ENCODE measurements at places on chromosomes 3 and 15.

DNA sequence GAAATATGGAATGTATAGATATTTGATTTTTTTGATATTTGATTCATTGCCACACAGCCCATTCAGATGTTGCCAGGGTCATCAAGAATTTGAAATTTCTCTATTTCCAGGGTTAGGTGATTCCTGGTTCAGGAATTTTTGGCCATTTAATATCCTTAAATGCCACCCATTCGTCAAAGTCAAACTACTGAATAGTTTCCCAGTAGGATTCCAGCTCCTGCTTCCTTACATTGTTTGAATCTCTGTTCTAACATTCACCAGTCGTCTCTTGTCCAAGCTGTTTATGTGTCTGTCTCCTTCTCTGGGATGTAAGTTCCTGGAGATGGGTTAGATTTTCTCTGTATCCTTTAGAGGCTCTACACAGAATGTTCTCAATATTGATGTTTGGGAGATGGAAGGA lies 124.9 kb upstream of the TLE3 start:
- peak; percentile 8 for DNase-seq
- no peaks in the 10 kb centered on the region for H3K36me3 ChIP-seq
- no peak overlapping the region for H3K27ac ChIP-seq
- no peaks in the 10 kb centered on the region for H3K27me3 ChIP-seq

GRCh38 chr3:156974931-156975330 lies 148.8 kb downstream of the LEKR1 start:
- H3K4me1 ChIP-seq = no peaks in the 10 kb centered on the region
- H3K27ac ChIP-seq = no peak overlapping the region
- no peaks in the 10 kb centered on the region for H3K36me3 ChIP-seq
- H3K4me3 ChIP-seq = no peak overlapping the region

GRCh38 chr15:91885714-91886270 lies 32.3 kb downstream of the SLCO3A1 start:
- no peak for DNase-seq
- no peaks in the 10 kb centered on the region for H3K36me3 ChIP-seq
- H3K4me1 ChIP-seq = no peaks in the 10 kb centered on the region
- no peak overlapping the region for H3K4me3 ChIP-seq
- H3K27ac ChIP-seq = no peak overlapping the region

DNA sequence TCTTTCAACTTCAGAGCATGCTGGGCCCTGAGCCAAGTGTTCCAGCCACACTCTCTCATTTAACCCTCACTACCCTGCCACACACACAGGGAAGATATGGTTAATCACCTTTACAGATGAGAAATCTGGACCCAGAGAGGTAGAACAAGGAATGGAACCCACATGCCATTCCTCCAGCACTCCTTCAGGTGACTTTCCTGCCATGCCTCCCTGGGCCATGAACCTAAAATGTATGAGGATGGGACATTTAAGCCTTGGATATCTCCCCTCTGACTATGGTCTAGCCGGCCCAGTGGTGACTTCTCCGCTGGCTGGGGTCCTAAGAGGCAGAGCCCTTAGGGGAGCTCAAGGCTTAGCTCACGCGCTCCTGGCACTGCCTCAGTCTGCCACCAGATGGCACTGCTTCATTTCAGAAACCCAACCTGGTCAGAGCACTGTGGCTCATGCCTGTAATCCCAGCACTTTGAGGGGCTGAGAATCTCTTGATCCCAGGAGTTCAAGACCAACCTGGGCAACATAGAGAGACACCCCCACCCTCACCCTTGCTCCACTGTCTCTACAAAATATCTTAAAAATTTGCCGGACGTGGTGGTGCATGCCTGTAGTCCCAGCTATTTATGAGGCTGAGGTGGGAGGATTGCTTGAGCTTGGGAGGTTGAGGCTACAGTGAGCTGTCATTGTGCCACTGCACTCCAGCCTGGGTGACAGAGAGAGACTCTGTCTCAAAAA lies 2.2 kb upstream of the DCAF1 start:
- peak; percentile 77 for DNase-seq
- H3K27me3 ChIP-seq = no peaks in the 10 kb centered on the region
- H3K4me3 ChIP-seq = no peak overlapping the region
